EL (cell line): ENCODE measurements at places on chromosomes 7 and 10.
A peak's percentile ranks its signal among the peaks of the same experiment; 100 is the strongest.

GRCh38 chr10:33602278-33602677, 267.8 kb upstream of the NRP1 start:
- no peak for DNase-seq

GRCh38 chr7:149624006-149624405, 126.4 kb upstream of the ZNF746 start:
- DNase-seq, result peak; percentile 13

DNA sequence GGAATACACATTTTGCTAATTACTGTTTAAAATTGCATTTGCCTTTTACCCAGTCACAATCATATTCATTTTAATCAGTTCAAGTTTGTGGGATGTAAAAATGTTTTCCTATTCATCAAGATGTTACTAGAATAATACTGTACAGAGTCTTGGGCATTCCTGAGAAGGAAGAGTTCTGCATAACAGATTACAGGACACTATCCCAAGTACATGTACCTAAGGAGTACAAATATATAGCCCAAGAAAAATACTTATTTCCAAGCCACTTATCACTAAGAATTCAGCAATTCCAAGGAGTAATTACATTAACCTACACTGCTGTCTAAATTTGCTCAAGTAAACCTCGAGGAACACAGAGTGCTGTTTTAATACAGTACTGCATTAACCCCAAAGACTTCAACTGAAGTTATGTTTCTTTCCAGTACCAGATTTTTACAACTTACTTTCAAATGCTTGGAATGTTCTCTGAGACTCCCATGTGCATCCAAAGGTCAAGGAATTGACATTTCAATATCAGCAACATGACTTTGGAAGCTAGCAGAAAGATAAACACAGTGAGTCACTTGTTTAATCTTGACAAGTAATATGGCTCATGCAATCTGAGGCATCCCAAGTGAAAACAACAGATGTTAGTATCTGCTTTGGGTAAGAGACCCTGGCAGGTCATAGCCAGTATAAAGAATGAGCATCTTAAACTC, 125.4 kb upstream of the BET1 start:
- peak; percentile 93 for DNase-seq

DNA sequence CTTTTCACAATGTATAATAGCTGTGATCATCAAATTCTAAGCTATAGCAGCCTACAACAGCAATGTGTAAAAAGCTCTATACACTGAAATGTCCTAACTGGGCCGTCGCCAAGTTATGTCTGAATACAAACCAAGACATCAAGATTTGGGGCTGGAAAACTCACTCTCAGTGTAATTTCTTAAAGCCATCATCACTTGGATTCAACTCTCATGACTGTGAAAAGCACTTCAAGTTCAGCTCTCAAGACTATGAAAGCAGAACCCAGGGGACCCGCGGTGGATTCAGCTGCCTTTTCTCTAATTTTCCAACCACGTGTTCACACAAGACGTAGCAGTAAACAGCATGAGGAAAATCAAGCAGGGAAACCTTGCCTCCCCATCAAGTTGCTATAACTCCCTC, 15.8 kb upstream of the ZNRF2 start:
- no peak for DNase-seq

GRCh38 chr10:114262496-114262895, 23.4 kb downstream of the VWA2 start:
- no peak for DNase-seq

- DNase-seq, result no peak
Measured at GRCh38 chr7:149422914-149423301, 38.0 kb downstream of the ZNF777 start.

DNA sequence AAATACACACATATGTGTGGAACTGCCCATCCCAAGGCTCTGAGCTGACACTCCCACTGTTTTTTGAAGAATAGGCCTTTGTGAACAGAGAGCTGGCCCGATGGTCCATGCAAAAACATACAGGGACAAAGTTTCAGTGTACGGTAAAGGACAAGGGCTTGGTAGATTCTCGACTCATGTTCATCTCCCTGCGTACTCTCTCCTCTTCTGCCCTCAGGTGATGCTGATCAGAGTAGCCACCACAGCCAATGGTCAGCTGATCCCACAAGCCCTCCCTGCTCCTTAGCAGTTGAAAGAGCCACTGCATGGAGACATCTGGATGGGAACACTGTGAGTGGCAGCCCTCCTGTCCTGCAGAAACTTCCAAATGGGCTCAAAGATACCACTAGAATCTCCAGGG, 23.1 kb upstream of the C10orf71 start:
- DNase-seq, result no peak

DNA sequence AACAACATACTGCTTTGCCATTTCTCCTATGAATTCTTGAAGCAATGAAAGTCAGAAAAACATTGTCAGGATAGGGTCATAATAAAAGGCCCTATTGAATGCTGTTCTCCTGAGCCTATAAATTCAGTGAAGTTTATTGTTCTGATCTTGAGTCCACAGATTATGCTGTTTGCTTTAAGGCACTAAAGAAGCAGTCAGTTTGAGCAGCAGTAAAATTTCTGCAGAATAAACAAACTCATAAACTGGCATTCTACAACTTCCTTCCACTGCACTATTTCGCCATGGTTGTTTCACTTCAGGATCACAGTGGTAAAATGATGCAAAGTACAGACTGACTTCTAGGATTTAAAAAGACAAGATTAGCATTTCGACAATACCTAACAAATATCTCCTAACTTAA, 503.2 kb downstream of the SH2D4B start:
- no peak for DNase-seq

GRCh38 chr7:142606081-142606480, 143.2 kb upstream of the PRSS1 start:
- no peak for DNase-seq

- DNase-seq, result peak; percentile 56
Measured at GRCh38 chr7:131602304-131602993, 46.0 kb upstream of the PODXL start.

DNA sequence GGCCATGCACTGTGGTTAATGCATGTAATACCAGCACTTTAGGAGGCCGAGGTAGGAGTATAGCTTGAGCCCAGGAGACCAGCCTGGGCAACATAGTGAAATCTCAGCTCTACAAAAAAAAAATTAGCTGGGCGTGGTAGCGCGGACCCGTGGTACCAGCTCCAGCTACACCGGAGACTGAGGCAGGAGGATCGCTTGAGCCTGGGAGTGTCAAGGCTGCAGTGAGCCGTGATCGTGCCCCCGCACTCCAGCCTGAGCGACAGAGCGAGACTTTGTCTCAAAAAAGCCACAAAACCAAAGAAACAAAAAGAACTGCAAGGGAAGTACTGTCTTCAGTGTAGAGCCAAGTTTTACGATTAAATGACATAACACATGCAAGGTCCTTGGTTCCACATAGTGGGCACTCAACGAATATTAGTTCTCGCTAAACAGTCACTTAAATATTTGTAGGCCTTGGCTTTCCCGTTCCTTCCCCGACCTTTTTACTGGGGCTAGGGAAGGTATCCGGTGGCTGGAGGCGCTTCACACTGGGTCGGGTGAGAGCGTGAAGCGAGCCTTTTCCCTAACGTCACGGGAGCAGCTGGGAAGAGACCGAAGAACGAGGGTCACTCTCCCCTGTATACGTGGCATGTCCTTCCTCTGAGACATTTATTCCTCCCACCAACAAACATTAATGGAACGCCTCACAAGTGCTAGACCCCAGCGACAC, 993 bp upstream of the SND1 start:
- DNase-seq, result no peak

DNA sequence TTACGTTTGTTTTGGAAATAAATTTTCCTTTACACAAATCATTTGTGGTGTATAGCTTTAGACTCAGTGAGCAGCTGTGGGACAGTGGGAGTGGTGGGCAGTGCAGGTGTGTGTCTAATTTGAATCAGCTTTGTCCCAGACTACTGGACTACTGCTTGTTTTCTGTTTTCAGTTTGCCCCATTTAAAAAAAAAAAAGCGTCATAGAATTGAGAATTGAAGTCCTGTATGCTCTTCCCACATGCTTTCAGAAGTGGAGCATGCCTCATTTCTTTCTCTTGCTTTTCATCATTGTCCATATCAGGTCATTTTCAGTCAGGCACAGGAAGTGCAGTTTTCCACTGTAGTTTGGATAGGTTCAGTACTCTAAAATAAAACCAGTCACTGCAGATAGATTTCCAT, 66.1 kb downstream of the SHH start:
- DNase-seq, result no peak

DNA sequence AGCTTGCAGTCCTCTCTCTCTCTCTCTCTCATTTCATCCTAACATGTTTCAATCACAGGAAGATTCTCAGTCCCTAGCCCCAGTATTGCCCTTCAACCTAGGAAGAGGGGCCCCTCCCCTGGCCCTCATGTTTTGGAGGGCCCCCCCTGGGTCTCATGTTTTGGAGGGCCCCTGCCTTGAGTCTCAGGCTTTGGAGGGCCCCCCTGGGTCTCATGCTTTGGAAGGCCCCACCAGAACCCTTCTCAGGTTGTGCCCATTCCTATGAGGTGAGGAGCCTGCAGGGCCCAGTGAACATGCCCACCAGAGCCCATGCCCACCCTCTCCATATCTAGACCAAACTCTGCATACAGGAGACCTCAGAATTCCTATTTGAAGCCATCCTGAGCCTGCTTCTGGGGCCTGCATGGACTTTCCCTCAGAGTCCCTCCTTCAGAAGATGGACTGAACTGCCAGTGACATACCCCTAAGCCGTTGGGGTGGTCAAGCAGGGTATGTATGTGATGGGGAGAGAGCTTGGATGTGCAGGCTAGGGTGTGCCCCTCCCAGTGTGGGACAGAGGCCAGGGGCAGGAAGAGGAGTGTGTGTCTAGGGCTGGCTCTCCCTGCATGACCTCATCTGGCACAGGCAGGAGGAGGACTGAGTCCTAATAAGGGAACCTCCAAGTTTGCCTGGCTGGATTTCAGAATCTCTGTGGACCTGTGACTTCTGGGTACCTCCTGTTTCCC, 8.1 kb upstream of the VDAC2 start:
- DNase-seq, result peak; percentile 79

- DNase-seq, result no peak
Measured at GRCh38 chr7:95436407-95436806, 1.6 kb upstream of the PON2 start.

DNA sequence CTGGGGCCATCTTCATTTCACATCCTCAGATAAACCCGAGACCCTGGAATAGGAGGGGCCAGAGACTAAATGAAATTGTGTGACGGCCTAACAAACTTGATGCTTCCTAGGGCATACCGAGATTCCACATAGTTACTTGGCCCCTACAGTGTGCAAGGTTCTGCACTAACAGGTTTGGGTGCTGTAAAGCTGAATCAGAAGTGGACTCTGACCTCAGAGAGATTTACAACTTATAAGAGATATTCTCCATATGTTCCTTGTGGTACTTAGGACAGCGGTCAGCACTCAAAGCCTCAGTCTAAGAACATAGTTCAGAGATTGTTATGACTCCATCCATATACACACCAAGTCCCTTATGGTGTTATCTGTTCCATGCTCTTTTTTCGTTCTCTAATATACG, 55.1 kb upstream of the FHIP2A start:
- no peak for DNase-seq

GRCh38 chr7:44222074-44222473, 21.3 kb downstream of the YKT6 start:
- DNase-seq, result no peak

DNA sequence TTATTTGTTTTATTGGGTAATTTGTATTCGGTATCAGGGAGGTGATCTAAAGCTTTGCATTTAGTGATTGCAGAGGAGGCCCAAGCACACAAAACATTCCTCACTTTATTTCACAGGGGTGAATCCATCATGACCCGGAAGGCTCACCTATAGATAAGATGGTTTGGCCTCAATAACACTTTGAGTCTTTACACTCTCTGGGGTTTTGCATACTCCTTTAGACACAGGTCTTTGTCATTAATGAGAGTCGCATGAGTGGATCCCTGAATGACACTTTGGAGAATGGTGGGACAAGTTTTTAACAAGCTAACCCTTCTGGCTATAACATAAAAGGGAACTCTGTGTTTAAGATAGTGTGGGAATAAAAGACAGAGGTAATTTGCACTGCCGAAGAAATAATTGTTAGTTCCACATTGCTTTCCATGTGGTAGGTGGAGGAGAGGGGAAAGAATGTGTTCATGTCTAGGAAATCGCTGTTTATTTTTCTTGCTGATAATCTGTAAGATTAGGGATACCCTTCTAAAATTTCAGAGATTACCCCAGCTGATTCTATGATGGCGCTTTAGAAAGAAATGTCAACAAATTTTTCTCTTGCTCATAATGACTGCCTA, 455.8 kb downstream of the TFEC start:
- no peak for DNase-seq

GRCh38 chr10:79313320-79313719, 33.9 kb upstream of the PPIF start:
- DNase-seq, result no peak

GRCh38 chr7:147013825-147014224, 897.2 kb downstream of the CNTNAP2 start:
- DNase-seq, result peak; percentile 6

DNA sequence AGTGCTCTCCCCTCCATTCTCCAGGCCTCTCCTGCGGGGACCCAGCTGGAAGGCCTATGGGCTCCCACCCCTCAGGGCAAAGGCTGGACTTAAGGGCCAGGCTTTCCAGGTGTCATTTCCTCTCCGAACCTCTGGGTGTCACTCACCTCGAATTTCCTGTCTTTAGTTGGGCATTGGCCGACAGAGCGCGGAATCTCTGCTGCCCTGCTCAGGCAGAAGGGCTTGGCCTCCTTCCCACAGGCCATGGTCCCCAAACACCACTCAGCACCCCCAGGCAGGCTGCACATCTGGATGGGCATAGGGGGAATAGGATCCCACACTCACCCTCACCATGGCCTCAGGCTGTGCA, 212.9 kb downstream of the CCSER2 start:
- peak; percentile 17 for DNase-seq

DNA sequence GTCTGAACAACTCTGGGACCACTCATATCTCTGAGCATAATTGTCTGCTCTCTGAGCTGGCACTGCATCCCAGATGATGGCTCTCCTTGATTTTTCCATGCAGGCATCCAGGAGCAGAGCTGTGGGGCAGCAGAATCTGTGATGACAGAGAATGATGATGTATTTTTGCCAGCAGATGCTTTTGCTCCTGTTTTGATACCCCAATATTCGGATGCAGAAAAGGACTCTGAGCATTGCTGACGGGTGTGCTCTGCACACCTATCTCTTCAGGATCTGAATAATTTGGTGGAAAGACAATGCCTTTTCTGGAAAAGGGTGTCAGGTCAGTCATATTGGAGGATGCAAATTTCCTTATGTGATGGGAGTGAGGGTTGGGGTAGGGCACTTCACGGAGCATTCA, 735.9 kb downstream of the KCNMA1 start:
- DNase-seq, result no peak
